ENCODE measurements at places on chromosomes 16 and 17. TPM values are rescaled to one million over a fixed set of nuclear protein-coding genes. Genes with fewer than 3 reads are reported as not detected.

The PPP1R27 gene
- total RNA-seq, result not detected

The PYDC1 gene
- not detected for total RNA-seq

The KRTAP1-1 gene
- total RNA-seq, result not detected

The GAS2L2 gene
- total RNA-seq, result not detected

The CLTC gene
- 164 TPM for total RNA-seq

- no peaks in the 10 kb centered on the region for H3K27me3 ChIP-seq
- H3K4me3 ChIP-seq, result no peak overlapping the region
- no peak overlapping the region for H3K27ac ChIP-seq
- no peaks in the 10 kb centered on the region for H3K36me3 ChIP-seq
- H3K4me1 ChIP-seq, result peaks cover 11% of the 10 kb centered on the region
- no peak for DNase-seq
Observed at GRCh38 chr17:18848501-18848900, 9.4 kb upstream of the PRPSAP2 start.

DNA sequence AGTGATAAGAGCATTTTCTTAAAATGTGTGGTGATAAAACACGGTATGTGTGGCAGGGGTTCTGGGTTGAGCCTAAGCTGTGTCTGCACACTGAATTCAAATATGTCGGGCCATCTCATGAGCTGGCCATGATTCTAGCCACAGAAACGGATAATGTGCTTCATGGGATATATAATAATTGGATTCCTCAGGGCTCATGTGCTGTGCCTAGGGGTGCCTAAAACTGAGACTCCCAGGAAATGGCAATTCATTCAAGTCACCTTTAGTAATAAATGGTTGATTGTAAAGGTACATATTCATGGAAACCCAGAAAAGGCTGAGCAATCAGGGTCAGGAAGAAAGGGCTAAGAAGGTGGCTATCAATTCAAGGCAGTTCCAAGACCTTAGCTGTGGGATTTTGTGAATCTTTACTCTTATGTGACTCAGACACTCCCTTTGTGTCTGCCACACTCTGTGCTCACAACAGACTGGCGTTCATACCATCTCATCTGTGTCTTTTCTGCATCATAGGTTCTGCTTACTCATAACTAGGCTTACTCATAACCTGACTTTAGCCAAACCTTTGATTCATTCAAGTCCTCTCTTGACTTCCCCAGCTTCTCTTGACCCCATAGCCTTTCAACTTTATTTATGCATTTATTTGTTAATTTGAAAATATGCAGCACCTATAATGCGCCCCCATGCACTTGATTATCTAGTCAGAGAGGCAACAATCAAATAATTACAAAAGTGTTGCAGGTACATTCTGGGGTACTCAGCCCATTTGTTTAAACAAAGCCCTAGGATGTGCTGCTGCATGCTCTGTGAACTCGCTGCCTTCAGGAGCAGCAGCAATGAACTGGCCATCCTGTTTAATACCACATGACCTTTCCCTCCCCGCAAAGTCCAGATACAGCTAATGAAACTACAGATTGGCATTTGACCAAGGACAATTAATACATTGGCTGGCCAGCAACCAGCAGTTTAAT, 28.4 kb upstream of the MED13 start:
- H3K27ac ChIP-seq, result peak overlapping the region; percentile 41
- no peaks in the 10 kb centered on the region for H3K27me3 ChIP-seq
- peak; percentile 83 for DNase-seq
- H3K36me3 ChIP-seq, result no peaks in the 10 kb centered on the region
- peaks cover 19% of the 10 kb centered on the region for H3K4me1 ChIP-seq

DNA sequence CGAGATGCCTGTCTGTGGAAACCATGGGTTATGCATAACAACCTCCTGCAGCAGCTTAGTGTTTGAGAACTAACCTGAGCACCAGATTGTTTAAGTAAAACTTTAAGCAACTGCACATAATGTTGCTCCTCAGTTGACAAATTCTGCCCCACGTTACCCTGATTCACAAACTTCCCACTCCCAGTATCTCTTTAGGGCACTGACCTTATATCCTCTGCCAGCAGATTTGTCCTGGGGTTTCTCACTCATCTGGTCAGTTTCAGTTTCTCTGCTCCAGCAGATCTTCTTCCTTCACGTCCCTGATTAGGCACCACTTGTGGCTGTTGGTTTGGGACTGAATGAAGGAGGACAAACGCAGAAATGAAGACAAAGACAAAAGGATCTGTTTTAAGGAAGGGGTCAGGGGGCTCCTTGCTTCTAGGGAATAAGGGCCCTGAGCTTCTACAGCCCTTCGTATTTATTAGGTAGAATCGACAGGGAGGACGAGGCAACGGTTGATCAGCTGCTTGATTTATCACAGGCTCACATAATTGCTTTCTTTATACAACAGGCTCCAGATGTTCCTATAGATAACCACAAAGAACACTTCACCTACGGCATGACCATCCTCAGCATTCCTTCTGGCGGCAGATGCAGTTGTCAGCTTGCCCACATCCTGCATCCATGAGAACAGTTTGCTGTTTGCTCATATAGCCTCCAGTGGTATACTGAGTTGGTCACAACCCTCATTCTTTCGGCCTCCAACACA, 13.5 kb upstream of the ZNF689 start:
- 0 out of 2 replicates have a peak, but pooled peaks cover 3% of the 10 kb centered on the region for H3K4me1 ChIP-seq
- H3K27me3 ChIP-seq, result no peaks in the 10 kb centered on the region
- no peak overlapping the region for H3K27ac ChIP-seq

DNA sequence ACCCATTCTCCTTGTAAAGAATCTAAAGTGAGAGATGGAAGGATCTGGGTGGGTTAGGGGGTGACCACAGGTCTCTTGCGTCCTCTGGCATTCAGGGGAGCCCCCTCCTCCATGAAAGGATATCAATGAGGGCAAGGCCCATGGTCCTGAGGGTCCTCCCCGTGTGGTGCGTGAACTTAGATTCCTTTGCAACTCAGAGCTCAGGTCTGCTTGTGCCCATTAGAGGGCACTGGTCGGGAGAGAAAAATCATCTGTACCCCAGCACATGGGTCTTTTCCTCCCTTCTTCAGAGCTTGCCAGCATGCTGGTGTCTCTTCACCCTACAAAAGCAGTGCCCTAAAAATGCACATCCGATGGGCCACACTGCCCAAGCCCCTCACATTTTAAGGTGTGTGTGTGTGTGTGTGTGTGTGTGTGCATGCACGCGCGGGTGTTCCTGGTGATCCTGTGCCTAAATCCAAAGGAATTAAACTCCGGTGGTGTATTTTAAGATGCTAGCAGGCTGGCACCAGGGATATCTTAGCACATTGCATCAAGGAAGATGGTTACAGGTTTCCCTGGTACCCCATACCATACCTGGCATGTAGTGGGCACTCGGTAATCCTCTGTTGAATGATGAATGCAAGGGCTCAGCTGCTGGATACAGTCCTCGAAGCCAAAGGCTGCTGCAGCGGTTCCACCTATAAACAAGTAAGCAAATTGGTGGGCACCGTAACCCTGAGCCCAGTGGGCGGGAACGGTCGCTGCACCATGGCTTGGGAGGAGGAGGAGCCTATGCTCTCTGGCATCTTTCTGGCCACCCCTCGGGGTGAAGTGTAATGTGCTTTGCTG, 4.7 kb downstream of the C1QTNF1 start:
- no peaks in the 10 kb centered on the region for H3K27me3 ChIP-seq
- H3K4me1 ChIP-seq, result peaks cover 37% of the 10 kb centered on the region
- no peak overlapping the region for H3K27ac ChIP-seq
- H3K4me3 ChIP-seq, result no peak overlapping the region
- no peak for DNase-seq
- H3K36me3 ChIP-seq, result no peaks in the 10 kb centered on the region

DNA sequence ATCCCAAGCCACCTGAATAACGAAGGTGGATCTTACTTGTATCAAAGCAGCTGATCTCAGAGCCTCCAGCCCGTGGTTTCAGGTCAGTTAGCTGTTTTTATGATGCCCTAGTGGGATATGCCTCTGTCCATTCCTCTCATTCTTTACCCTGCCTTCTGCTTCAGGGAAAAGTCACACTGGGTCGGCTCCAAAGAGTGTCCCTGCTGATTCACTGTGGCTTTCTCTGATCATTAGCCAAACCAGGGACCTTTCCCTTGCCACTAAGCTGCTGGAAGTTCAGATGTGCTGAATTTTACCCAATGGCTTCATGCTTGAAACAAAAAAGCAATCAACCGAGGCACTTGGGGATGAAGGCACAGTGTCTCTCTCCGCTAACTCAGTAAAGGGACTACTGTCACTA, 170.2 kb upstream of the SALL1 start:
- no peaks in the 10 kb centered on the region for H3K36me3 ChIP-seq
- no peak for DNase-seq
- no peak overlapping the region for H3K27ac ChIP-seq
- no peaks in the 10 kb centered on the region for H3K4me1 ChIP-seq
- no peaks in the 10 kb centered on the region for H3K27me3 ChIP-seq

DNA sequence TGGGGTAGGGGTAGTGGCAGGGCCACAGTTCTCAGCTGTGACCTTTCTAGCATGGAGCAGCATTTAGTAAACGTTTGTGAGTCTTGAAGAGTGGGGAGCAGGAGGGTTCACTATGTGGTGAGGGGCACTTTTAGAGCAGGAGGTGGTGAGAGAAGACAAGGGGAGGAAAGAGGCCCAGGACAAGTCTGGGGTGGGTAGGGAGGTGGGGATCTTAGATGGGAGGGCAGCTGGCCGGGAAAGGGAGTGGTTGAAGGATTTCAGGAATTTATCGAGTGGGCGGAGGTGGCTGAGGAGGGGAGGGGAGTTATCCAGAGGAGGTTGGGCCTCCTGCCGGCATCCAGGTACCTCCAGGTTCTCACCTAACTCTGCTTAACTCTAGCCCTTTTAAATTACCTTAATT, 1.9 kb downstream of the CLEC16A start:
- no peak overlapping the region for H3K27ac ChIP-seq
- H3K36me3 ChIP-seq, result no peaks in the 10 kb centered on the region
- DNase-seq, result peak; percentile 45
- no peaks in the 10 kb centered on the region for H3K27me3 ChIP-seq

DNA sequence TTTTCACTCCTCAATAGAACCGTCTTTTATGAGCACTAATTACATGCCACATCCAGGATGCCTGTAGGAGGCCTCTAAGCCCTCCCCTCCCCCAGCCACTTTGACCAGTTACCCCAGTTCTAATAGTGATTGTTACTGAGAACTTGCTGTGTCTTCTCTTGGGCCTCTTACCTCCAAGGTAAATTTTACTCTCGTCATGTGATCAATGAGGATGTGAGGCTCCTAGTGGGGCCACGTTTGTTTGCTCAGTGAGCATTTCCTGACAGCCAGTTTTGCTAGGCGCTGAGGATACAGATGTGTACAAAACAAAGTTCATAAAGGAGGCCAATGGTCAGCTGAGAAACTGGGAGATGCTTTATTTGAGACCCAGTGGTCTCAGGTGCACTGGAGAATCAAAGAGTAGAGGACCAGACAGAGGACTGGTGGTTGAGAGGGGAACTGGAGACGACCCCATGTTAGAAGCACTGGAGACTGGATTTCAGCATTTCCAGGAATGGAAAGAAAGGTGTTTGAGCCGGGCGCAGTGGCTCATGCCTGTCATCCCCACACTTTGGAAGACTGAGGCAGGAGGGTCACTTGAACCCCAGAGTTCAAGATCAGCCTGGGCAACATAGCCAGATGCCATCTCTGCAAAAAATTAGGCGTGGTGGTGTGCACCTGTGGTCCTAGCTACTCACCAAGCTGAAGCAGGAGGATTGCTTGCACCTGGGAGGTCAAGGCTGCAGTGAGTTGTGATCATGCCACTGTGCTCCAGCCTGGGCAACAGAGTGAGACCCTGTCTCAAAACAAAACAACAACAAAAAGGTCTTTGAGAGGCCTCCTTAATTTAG, 2.6 kb downstream of the ATP2C2 start:
- H3K4me3 ChIP-seq, result peak overlapping the region; percentile 91
- H3K4me1 ChIP-seq, result peaks cover 33% of the 10 kb centered on the region
- H3K36me3 ChIP-seq, result no peaks in the 10 kb centered on the region
- no peak for DNase-seq
- H3K27ac ChIP-seq, result peak overlapping the region; percentile 83

- H3K4me3 ChIP-seq, result no peak overlapping the region
- H3K4me1 ChIP-seq, result peaks cover 43% of the 10 kb centered on the region
- peak; percentile 63 for DNase-seq
Observed at GRCh38 chr17:57016764-57017116, 38.8 kb downstream of the SCPEP1 start.

GRCh38 chr16:66605177-66605978, 874 bp downstream of the CMTM3 start:
- peak overlapping the region; percentile 80 for H3K4me3 ChIP-seq
- H3K27me3 ChIP-seq, result no peaks in the 10 kb centered on the region
- no peaks in the 10 kb centered on the region for H3K36me3 ChIP-seq
- peak; percentile 55 for DNase-seq
- peaks cover 14% of the 10 kb centered on the region for H3K4me1 ChIP-seq

DNA sequence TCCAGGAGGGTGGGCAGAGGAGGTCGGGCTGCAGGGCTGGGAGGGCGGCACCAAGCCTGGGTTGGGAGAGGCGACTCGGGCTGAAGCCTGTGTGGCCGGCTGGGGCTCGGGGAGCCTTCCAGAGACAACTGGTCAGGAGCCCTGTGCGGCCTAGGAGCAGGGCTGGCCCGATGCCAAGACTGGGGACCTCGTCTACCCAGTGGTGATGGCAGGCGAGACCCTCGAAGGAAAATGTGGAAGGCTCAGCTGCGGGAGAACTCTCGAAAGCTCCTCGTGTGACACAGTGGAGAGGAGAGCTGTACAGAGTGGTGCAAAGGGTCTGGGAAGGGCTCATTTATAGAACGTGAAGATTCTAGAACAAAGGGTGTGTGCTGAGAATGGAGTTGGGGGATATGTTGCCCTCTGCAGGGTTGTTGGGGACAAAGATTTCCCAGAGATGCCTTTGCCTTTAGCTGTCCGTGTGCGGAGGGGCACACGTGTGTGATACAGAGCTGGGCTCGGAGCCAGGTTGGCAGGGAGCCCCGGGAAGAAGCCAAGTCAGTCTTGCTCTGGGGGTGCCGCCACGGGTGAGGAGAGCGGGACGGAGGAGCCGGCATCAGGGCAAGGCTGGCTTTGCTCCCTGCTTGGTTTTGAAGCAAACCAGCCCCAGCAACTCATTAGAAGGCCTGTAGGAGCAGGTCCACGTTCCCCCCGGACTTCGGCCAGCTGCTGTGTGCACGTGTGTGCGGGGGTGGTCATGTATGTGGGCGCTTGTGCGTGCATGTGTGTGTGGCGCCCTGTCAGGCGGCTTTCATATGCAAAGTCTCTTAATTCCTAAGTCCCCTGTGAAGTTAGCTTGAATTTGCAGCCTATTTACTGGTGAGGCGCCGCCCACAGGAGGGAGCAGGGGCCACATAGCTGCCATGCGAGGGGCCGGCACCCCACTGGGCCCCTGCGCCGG, 132.4 kb upstream of the CHMP6 start:
- peaks cover 23% of the 10 kb centered on the region for H3K4me1 ChIP-seq
- H3K27ac ChIP-seq, result no peak overlapping the region
- H3K36me3 ChIP-seq, result no peaks in the 10 kb centered on the region
- H3K4me3 ChIP-seq, result no peak overlapping the region

- no peak overlapping the region for H3K4me3 ChIP-seq
- H3K27me3 ChIP-seq, result no peaks in the 10 kb centered on the region
- H3K4me1 ChIP-seq, result no peaks in the 10 kb centered on the region
- no peak overlapping the region for H3K27ac ChIP-seq
- no peak for DNase-seq
- no peaks in the 10 kb centered on the region for H3K36me3 ChIP-seq
Observed at GRCh38 chr17:39543664-39544063, 64.1 kb downstream of the NEUROD2 start.

DNA sequence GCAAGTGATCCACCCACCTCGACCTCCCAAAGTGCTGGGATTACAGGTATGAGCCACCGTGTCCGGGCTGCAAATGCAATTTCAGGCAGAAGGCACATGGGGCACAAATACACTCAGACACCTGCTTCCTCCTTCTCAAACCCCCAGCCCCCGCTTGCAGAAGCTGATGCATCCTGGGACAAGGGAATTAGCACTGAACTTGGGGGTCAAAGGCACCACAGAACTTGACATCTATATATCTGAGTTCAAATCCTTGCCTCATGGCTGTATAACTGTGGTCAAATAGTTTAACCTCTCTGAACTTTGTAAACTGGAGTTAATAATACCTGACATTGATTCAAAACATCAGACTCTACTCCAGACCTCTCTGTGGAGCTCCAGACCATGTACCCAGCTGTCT, 4.1 kb upstream of the ARL5C start:
- H3K27ac ChIP-seq, result no peak overlapping the region
- DNase-seq, result no peak
- peaks cover 8% of the 10 kb centered on the region for H3K27me3 ChIP-seq

Measured in PC-9 (cell line).